Lower leg skin (tissue), 4 donors: ENCODE measurements at places on chromosomes 3 and 15.

DNA sequence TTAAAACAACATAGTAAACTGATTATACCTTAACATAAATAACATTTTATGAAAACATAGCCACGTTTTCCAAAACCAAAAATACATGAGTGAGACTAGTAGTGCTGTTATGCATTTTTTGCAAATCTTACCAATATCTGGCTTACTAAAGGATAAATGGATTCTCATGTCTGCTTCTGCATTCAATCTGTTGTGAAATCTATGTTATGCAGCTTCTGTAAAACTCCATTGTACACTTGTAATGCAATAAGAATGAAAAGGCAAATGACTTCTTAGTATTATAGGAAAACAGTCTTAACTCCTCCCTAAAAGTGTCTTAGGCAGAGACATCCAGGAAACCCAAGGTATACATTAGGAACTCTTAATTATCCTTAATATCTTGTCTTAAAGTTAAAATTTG, 330.9 kb upstream of the THBS1 start:
- DNase-seq: no peak

DNA sequence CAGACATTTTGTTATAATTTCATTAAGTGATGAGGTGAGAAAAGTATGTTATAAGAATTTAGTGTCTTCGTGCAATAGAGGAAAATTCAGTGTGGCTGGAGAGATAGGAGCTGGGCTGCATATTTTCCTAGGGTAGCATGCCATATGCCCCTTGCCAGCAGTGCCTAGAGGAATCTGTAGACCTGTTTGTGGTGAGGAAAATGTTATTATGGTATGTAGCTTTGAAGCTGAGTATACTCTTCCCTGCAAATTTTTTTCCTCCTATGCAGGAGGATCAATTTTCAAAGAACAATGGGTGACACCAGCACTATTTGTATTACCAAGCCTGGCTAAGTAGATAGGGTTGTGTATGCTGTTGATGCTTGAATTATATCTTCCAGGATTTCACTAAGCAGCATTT, 200.6 kb downstream of the EDEM1 start:
- DNase-seq: no peak

DNA sequence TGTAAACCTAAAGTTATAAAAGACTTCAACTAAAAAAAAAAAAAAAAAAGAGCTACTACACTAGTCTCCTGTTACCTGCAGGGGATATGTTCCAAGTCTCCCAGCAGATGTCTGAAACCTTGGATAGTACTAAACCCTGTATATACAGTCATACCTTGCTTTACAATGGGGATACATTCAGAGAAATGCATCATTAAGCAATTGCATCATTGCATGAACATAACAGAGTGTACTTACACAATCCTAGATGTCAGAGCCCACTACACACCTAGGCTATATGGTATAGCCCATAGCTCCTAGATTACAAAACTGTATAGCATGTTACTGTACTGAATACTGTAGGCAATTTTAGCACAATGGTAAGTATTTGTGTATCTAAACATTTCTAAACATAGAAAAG, 119.1 kb downstream of the GMPS start:
- DNase-seq: no peak

DNA sequence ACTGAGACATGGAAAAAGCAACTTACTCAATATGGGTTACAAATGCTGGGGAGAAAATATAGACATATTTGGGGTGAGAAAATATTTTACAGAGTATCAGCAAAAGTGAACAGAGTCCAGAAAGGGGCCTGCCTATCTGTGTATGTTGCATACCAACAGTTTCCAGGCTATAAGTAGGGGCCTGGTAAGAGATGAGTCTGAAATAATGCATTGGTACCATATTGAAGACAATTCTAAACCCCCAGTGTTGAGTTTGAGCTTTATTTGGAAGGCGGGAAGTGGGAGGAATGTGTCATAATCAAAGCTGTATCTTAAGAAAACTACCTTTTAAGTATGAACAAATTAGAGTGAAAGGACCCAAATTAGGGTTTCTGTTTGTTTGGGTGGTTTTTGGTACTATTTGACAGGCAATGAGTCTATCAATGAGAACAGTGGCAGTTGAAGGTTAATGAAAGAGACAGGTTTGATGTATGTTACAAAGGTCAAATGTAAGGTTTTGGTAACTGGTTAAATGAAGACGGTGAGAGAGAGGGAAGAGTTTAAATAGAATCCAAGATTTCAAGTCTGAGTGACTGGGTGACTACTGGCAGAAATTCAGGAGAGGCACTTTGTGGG, 106.3 kb upstream of the ZBED2 start:
- DNase-seq: no peak

- DNase-seq: no peak
Measured at GRCh38 chr15:48285329-48286214, 45.7 kb upstream of the DUT start.

GRCh38 chr15:40028853-40029252, 10.1 kb downstream of the SRP14 start:
- DNase-seq: no peak

DNA sequence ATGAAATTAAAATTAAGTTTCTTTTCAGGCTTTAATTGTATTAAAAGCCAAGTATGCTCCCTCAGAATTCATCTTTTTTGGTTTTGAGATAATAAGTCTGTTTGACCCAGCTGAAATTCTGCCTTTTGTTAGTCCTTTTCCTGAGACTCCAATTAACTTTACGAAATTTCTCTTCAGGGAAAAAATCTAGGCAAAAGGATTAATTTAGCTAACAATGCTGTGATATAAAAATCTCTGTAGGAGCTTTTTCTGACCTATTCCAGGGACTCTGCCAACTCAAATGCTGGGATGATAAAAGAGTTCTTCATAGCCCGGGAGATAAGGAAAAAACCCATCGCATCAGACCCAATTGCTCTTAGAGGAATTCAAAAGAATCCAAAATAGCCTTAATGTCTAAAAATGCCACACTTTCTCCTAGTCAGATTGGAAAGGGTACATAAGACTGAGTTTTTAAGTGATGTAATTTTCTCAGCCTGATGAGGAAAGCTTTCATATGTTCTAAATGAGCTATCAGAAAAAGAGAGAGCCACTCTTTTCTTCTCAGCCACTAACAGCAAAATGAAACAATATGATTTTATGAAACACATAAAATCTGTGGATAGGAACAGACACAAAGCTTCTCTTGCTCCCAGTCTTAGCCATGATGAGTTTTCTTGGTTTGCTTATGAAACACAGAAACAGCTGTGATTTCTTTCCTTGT, 405.1 kb downstream of the ROBO1 start:
- DNase-seq: no peak
